ENCODE measurements at places on chromosomes 2 and 18.

GRCh38 chr2:240831594-240832204, 11.7 kb upstream of the KIF1A start:
- no peak for DNase-seq

DNA sequence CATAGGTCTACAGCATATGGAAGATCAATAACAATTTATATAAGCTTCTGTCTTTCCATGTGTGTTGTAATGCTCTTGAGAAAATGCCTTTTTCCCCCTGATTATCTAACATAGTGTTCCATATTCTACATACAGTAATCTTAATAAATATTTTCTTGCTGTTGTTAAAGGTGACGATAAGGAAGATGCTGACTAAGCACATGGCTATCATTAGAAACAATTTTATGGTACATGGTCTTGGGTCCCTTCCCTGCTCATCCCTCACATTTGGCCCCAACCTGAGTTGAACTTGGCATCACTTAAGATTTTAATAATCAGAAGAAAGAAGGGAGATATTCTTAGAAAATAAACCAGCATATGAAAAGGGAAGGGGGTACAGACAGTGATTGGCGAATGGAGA, 382.1 kb upstream of the CDH20 start:
- DNase-seq: no peak

DNA sequence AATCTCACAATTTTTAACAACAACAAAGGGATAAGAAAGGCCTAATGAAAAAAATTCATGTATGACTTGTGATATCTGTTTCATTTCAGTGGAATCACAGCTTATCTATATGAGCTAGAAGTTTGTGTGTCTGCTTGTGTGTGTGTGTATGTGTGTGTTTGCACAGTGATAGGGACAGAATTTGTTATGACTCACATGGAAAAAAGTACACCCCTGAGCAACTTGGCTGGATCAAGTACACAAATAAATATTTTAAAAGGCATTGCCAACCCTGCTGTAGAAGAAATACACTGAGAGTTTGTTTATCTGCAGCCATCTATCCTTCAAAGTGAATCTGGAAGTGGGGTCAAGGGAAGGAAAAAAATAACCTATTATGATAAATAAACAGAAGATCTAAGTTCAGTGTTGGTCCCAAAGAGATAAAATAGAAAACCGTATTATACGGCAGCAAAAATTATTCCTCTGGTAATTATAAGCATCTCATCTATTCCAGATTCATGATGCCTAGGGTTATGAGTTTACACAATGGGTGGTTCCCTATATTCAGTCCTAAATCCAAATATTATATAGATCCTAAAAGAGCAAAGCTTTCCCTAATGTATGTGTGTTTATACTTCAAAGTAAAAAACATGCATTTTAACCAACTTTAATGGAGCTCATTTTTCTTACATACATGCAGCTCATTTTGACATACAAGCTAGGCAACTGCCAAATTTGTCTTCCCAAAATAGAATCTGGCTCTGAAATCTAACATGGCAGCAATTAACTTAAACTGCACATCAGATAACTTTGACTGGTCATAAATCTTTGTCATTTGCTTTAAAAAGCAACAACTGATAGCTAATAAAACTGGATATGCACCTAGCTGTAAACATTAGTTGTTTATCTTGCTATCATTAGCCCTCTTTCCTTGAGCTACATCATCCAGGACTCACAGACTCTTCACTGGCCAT, 420.6 kb downstream of the IRS1 start:
- DNase-seq: no peak

DNA sequence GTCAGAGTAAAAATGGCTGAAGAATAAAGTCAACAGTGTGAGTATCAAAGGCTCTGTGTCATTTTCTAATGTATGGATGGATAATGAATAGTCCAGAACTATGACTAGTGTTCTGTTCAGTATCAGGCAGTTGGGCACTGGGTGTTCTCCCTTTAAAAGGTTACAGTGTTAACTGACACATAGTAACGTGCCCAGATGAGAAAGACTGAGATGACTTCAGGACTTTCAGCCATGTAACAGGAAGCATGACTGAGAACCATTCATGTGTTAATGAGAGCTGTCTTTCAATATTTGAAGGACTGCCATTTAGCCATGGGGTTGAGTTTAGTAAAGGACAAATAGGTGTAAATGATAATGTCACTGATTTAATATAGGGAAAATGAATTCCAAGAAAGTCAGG, 187.1 kb downstream of the GULP1 start:
- DNase-seq: no peak
